Left cardiac atrium (tissue), 4 donors: ENCODE measurements at places on chromosomes 3 and 15. TPM values are rescaled to one million over a fixed set of nuclear protein-coding genes. Genes with fewer than 3 reads are reported as not detected.

DNA sequence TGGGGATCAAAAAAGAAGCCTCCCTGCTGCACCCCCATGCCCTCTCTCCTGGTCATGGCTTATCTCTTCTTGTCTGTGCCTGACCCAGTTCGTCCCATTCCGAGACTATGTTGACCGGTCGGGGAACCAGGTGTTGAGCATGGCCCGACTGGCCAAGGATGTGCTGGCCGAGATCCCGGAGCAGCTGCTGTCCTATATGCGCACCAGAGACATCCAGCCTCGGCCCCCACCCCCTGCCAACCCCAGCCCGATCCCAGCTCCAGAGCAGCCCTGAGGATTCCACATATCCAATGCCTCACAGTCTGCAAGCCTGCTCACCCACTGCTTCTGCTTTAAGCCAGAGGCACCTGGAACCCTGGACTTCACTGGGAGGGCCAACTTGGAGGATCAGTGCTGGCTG, 2.1 kb upstream of the BRPF1 start:
- DNase-seq: no peak

ALS2CL gene
- 23.8 TPM for total RNA-seq

DNAH12 gene
- total RNA-seq: 0.03 TPM

GRCh38 chr3:14725013-14725412, 50.1 kb downstream of the C3orf20 start:
- DNase-seq: no peak

CILP gene
- total RNA-seq: 8.2 TPM

SERPINI2 gene
- 1.1 TPM for total RNA-seq

DNA sequence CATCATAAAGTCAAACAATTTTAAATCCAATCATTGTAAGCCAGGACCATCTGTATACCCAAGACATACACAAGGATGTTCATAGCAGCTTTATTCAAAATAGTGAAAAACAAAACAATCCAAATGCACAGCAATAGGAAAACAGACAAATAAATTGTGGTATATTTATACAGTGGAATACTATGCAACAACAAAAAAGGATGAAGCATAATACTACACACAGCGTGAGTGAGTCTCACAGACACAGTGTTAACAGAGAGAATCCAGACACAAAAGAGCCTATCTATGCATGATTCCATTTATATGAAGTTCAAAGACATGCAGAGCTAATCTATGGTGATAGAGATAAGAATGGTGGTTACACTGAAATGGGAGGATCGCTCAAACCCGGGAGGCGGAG, 5.6 kb upstream of the MUC20 start:
- DNase-seq: no peak

DNA sequence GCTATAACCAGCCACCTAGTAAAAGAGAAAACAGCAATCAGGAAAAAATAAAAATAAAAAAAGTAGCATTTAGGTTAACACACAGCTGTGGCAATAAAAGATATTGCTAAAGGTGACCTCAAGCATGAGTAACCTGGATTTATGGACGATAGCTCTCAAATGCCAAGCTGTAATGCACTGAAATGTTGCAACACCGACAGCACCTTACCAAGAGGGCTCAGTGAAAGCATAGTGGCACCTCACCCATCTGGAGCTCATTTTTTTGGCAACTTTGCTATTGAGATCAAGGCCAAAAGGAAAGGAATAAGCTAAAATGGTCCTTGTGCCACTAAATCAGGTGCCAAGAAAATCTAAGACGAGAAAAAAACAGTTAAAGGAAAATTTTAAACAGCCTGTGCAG, 2.5 kb downstream of the HACD2 start:
- DNase-seq: no peak
